ENCODE measurements at places on chromosomes 13 and 19.

- H3K27ac ChIP-seq: no peak overlapping the region
- H3K4me3 ChIP-seq: no peak overlapping the region
- H3K4me1 ChIP-seq: no peaks in the 10 kb centered on the region
- H3K36me3 ChIP-seq: no peaks in the 10 kb centered on the region
- DNase-seq: no peak
These were observed 208.4 kb downstream of the RFC3 start for GRCh38 chr13:34026308-34026707.

- DNase-seq: no peak
- H3K4me1 ChIP-seq: peaks cover 5% of the 10 kb centered on the region
- H3K27ac ChIP-seq: no peak overlapping the region
- peaks cover 16% of the 10 kb centered on the region for H3K27me3 ChIP-seq
These were observed 5.4 kb downstream of the COL4A2 start for GRCh38 chr13:110312339-110313031.

DNA sequence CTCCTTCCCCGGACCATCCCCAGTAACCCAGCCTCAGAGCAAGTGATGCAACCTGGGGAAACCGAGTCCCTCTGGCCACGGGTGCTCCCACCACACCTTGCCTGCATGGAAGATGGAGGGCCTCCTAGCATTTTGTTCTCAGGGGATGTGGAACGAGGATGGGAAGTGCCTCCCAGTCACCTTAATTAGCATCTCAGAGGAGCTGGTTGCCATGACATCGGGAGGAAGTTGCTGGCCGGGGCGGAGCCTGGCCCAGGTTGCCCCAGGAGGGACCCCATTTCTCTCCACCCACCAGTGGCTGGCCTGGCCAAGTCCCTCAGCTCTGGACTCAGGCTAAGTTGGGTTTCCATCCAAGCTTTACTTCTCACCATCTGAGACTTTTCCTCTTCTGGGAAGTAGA is 24.1 kb upstream of the PTPRS start:
- no peak overlapping the region for H3K27ac ChIP-seq
- H3K4me3 ChIP-seq: no peak overlapping the region
- DNase-seq: no peak
- no peaks in the 10 kb centered on the region for H3K27me3 ChIP-seq
- H3K36me3 ChIP-seq: no peaks in the 10 kb centered on the region
- peaks cover 2% of the 10 kb centered on the region for H3K4me1 ChIP-seq

DNA sequence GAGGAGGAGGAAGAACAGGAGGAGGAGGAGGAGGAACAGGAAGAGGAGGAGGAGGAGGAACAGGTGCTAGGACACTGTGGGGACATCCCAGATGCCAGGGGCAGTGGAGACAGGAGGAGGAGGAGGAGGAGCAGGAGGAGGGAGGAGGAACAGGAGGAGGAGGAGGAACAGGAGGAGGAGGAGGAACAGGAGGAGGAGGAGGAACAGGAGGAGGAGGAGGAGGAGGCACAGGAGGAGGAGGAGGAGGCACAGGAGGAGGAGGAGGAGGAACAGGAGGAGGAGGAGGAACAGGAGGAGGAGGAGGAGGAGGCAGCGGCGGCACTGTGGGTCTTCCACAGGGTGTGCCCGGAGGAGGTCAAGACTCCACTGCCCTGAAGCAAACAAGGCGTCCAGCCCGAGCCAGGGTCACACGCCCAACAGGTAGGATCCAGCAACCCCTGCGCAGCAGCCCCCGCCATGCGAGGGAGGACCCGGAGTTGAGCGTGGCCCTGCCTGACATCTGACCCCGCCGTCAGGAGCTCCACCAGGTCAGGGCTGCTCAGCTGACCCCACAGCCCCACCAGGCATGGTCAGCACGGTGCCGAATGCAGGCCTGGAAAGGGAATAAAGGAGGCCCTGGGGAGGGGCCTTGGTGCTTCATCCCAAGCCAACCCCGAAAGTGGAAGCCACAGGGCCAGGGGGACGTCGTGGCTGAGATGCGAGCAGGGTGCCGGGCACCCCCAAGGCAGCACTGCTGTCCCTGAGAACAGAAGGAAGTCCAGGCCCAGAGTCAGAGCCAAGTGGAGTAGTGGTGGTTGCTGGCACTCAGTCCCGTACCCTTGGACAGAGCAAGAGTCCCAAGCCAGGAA is 9.2 kb downstream of the SBNO2 start:
- DNase-seq: no peak
- H3K27me3 ChIP-seq: no peaks in the 10 kb centered on the region
- H3K36me3 ChIP-seq: no peaks in the 10 kb centered on the region
- no peak overlapping the region for H3K27ac ChIP-seq
- peaks cover 11% of the 10 kb centered on the region for H3K4me1 ChIP-seq
- no peak overlapping the region for H3K4me3 ChIP-seq

- H3K4me3 ChIP-seq: no peak overlapping the region
- no peak overlapping the region for H3K27ac ChIP-seq
- H3K4me1 ChIP-seq: no peaks in the 10 kb centered on the region
- no peak for DNase-seq
- H3K36me3 ChIP-seq: no peaks in the 10 kb centered on the region
These were observed 59.8 kb downstream of the URI1 start for GRCh38 chr19:30001791-30002190.

Measured in H1 (cell line).